ENCODE measurements at places on chromosomes 2 and 18. TPM values are rescaled to one million over a fixed set of nuclear protein-coding genes. Genes with fewer than 3 reads are reported as not detected.

- no peak for DNase-seq
Measured at GRCh38 chr2:231037202-231037730, at the start of gene C2orf72. Gene C2orf72, plus strand, starts transcription at chr2:231037523. Its CDS starts 43 bp downstream, at chr2:231037566.

DNA sequence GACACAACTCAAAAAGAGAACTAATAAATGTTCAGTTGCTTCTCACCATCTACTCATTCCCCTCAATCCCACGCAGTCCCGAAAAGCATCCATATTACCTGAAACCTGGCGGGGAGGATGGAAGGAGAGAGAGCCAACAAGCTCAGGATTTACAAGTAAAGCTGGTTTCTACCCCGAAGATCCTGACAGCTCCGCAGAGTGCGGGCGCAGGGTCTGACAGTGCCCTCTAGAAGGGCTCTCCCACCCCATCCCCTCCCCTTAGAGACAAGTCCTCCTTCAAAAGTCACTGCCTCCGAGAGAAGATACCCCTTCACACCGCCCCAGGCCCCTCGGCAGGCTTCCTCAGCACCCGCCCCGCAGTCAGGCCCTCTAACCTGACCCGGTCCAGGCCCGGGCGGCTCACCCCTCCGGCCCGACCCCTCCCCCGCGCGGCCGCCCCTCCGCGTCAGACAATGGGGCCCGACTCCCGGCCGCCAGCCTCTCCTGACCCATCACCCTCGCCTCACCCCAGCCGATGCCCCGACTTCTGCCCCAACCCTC lies 550 bp downstream of the RAB1A start:
- DNase-seq: peak; percentile 63

DNA sequence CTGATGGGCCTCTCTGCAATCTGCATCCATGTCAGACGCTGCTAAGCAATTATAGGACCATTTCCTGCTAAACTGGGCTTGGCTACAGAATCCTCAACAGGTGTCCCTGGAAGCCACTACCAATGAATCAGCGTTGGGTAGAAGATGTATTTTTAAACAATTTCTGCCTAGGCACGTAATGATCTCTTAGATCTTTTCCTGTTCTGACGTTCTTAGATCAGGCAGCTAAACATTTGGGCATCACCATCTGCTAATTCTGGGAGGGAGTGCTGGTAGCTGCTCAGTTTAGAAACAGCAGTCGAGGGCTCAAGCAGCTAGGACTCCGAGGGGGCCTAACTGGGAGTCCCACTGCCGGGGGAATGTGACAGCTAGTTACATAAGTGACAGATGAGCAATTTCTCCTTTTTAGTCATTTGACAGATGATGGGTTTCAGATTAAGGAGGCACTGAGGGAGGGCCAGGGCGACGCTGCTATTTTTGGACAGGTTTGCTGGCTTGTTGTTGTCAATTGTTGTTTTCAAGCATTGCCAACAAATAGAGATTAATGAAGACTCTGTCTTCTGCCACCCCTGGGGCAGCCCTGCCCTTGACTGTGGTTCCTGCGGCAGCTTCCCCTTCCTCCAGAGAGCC lies 92.7 kb downstream of the MRO start:
- no peak for DNase-seq

GRCh38 chr2:219736209-219736608 lies 108.8 kb downstream of the SLC4A3 start:
- no peak for DNase-seq

The PROKR1 gene
- not detected for total RNA-seq

The ALKAL2 gene
- total RNA-seq: 1.9 TPM

The UCN gene
- 0.68 TPM for total RNA-seq

GRCh38 chr2:104041351-104041750 lies 812.6 kb upstream of the POU3F3 start:
- DNase-seq: no peak

DNA sequence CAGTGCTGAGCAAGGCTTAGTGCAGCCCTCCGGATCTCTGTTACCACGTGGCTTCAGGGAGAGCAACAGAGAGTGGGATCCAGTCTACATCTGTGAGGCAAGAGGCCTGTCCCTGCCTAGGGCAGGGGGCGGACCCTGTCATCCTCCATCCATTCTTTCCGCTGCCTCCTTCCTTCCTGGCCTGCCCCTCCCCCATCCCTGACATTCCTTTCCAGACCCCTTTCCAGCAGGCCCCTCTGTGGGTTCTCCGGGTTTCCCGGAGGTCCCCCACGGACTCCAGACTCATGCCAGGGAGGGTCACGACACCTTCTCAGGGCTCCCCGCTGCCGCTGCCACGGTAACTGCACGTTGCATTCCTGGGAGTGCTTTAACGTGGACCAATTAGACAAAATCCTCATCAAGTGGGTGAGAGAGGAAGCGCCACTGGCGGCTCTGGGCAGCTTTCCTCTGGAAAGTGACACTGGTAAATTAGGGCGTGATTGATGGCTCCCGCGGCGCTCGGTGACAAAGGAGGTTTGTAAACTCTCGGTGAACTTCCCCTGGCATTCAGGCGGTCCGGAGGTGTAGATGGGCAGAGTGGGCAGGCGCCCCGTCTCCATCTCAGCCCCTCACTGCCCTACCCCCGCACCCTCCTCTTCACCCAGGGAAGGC lies 11.4 kb downstream of the ATOH8 start:
- no peak for DNase-seq

DNA sequence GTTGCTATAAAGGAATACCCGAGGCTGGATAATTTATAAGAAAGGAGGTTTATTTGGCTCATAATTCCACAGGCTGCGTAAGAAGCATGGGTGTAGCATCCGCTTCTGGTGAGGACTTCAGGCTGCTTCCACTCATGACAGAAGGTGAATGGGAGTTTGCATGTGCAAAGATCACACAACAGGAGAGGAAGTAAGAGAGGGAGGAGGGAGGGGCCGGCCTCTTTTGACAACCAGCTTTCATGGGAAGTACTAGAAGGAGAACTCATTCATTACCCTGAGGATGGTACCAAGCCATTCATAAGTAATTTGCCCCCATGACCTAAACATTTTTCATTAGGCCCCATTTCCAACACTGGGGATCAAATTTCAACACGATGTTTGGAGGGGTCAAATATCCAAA lies 386.8 kb upstream of the NETO1 start:
- no peak for DNase-seq

DNA sequence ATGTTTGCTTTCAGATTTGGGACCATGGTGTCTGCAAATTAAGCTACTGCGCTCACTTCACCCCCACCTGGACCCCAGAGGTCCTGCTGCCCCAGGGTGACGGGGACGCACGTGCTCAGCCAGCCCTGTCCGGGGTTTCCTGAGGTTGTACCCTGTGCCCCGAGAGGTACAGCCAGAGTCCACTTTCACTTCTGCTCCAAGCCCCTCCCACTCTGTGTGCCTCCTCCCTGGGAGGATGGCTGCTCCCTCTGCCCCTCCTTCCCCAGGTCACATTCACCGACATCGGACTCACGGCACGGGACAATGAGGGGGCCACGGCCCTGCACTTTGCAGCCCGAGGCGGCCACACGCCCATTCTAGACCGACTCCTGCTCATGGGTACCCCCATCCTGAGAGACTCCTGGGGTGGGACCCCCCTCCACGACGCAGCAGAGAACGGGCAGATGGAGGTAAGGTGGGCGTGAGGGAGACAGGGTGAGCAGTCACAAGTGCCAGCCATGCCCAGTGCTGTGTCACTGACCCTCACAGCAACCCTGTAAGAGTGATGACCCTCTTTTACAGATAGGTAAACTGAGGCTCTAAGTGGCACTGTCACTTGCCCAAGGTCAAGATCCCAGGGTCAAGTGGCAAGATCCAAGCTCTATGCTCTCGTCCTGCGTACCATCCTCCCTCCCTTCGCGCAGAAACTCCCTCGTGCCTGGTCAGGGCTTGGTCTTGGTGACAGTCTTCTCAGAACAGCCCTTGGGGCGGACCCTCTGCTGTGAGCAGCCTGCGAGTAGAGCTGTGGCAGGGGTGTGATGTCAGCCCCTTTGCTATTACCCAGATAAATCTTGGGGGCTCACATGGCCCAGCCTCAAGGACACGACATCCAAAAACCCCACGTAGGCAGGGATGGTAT lies 7.6 kb downstream of the ESPNL start:
- no peak for DNase-seq

The CCT4 gene
- total RNA-seq: 122 TPM

Data from ureter (tissue), 1 donor.